ENCODE measurements at places on chromosomes 12 and 14.

DNA sequence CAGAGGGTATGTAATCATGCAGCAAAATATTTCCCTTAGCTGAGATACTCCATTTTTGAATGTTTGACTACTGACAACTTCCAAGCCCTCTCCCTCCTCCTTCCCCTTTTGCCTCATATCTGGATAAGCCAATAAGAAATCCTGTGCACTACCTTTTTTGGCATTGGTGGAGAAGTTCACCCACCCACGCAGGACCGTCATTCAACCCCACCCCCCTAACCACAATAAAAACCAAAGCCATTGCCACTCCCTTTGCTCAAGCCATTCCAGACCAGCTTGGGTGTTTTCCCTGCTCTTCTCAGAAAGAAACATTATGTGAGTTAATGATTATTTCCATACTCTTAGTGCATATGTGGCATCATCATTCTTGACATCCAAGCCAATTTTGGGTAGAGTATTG, 176.7 kb downstream of the PTPN11 start:
- no peak for DNase-seq

DNA sequence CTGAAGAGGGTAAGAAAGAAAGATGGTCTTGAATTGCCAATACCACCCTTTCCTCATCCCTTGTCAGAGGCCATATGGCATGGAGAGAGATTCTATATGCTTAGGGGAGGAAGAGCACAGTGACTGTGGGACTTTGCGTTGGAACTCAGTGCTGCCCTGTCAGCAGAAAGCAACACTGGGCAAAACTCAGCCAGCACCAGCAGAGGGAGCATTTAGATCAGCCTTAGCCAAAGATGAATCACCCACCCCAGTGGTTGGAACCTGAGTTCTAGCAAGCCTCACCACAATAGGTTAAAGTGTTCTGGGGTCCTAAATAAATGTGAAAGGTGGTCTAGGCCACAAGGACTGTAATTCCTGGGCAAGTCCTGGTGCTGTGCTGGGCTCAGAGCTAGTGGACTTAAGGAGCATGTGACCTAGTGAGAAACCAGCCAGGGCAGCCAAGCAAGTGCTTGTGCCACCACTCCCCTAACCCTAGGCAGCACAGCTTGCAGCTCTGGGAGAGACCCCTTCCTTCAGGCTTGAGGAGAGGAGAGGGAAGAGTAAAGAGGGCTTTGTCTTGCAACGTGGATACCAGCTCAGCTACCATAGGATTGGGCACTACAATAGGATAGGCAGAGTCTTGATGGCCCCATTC, 11.4 kb upstream of the BCAT1 start:
- DNase-seq = no peak

GRCh38 chr12:1324910-1325309, 269.5 kb downstream of the FBXL14 start:
- no peak for DNase-seq

DNA sequence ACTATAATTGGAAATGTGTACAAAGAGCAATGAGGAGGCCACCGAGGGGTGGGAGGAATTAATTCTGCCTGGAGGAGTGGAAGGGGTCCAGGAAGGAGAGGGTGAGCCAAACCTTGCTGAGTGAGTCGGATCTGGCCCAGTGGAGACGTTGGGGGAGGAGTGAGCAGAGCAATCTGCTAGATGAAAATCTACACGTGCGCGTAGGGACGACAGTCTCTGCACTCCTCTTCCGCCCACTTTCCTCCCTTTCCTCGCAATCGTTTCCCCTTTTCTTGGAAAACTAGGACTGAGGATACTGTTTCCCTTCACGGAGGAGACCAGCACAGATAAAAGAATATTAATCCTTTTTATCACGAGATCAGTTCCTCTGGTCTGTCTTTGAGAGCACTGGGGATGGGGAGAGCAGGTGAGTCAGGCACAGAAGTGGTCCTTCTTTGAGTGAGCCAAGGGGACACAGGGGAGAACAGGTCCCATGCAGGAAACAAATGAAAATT, 2.9 kb upstream of the NAB2 start:
- DNase-seq = no peak

GRCh38 chr14:103232031-103232808, 101.8 kb upstream of the EIF5 start:
- no peak for DNase-seq

DNA sequence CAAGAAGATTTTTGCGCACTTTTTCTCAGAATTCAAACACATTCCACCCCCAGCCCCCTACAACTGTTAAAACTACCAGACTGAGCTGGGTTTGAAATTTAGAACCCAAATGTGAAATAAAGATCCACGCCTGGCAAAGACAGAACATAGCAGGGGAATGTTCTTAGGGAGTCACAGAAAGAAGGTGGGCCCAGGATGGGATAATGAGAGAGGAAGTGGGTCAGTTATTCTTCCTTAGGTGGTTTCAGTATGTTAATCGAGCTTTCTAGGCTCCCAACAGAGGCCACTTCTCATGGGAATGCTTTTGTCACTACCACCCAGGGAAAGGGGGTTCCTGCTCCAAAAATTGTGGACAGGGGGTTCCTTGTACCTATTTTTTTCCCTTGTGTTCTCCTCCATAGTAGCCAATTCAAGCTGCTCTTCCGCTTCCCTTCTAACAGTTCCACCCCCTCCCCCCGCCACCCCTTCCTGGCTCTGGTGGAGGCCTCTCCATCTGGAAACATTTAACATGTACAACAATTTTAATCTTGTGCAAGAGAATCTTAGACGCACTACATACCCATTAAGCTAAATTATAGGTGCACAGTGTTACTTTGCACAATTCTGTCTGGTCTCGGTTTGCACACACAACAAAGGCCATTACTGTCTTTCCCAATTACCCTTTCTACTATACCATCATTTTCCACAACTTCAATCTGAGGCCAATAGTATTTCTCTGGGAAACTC, 218.1 kb downstream of the MON2 start:
- no peak for DNase-seq

GRCh38 chr12:122021822-122022392, at the start of gene BCL7A:
Gene BCL7A, plus strand, starts transcription at chr12:122021884. Its CDS starts 208 bp downstream, at chr12:122022092.
- peak; percentile 62 for DNase-seq

DNA sequence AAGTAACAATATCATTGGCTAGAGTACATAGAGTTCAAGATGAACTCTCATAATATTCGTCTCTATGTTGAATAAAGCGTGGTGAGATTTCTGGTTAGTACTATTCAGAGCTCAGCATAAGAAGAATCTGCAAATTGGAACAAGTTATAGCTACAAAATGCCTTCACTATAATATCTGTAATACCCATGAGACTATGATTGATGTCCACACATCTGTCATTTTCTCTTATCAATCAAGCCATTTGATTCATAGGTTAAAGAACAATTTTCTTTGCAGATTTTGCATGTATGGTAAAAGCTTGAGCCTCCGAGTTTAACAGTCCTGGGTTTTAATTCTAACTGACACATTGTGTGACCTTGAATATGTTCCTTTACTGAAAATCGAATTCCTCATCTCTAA, 1.4 kb downstream of the SOCS4 start:
- no peak for DNase-seq

GRCh38 chr12:49635036-49635435, 11.7 kb downstream of the PRPF40B start:
- no peak for DNase-seq

- DNase-seq = no peak
Observed at GRCh38 chr14:50892255-50892654, 20.4 kb downstream of the ABHD12B start.

DNA sequence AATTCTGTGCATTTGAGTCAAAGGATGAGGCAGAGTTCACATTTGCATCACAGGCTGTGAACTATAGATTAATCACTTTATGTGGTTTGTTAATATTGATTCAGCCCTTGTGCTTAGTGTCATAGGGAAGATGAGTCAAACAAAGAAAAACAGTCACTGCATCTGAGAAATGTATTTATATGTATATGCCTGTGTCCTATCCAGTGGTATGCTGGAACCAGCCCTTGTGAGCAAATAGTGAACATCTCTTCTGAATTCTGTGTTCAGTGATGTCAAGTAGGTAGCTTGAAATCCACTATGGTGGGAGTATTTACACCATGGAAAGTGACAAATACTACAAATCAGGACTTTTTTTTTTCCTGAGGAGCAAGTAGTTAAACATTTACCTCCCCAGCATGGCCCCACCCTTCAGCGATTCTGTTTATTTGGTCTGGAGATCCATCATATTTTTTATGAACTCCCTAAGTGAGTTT, 128.5 kb downstream of the HMGA2 start:
- DNase-seq = no peak

DNA sequence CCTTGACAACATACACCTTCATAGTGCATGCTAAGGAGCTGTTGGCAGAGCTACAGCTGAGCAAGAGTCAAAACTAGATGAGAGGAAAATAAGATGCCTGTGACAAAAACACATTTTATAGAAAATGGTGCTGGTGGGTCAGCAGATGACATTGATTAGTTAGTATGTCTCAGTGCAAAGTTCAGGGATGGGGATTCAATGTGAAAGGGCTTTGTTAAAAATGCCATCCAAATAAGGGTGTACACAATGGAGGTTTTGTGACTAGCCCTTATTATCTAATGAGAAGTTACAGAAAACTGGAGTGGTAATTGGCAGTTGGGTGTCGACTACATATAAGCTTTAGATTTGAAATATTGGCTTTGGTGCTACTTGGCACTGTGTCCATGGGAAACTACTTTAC, 169.0 kb downstream of the MON2 start:
- DNase-seq = no peak

- no peak for DNase-seq
Observed at GRCh38 chr12:89880690-89881350, 172.2 kb upstream of the ATP2B1 start.

- no peak for DNase-seq
Observed at GRCh38 chr14:99656171-99656570, 11.2 kb downstream of the HHIPL1 start.

GRCh38 chr12:104695453-104696148, 238.9 kb downstream of the CHST11 start:
- DNase-seq = peak; percentile 78

GRCh38 chr12:107275530-107275929, 182.2 kb upstream of the CRY1 start:
- DNase-seq = no peak

DNA sequence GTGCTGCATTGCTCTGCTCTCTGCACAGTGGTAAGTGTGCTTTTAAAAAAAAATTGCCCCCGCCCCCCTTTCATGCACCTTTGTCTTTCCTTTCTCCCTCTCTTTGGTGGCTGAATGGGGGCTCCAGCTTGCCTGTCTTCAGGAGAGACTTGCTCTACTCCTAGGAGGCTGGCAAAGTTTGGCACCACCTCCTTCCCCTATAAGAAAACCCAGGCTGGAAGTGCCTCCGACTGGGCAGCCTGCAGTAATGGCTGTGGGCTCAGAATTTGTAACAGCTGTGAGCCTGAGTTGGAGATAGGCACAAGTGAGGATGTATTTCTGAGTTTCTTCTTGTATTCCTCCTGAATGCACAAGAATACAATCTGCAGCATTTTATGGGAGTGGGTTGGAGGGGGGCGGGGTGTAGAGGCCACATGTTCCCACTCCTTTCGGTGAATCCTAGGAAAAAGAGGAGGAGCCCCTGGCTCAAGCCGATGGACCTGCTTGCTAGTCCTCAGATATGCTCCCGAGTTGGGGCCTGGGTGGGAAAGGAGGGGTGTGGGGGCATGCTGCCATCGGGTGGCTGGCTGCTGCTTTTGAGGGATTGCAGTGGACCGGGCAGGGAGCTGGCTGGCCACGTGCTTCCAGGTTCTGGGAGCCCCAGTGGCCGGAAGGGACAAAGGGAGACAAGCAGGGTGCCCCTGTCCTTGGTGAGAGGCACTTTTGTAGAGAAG, 124.3 kb downstream of the TSPAN9 start:
- DNase-seq = no peak

- DNase-seq = no peak
Observed at GRCh38 chr12:23684121-23684520, 265.3 kb downstream of the SOX5 start.

DNA sequence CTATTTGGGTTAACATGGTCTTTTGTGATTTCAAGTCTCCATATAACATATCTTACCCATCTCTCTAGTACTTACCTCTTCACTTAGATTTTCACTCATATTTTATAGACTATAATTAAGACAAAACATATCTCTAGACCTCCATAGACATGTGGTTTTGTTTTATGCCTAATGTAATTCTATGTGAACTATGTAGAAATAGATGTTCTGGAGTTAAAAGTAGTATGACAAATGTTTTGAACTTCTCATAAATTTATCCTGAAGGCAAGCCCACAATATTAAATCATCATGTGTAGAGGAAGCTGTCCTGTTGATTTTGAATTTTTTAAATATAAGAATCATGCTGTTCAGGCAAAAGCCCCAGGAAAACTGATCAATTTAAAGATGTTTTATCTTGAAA, 169.2 kb downstream of the SYT1 start:
- DNase-seq = no peak

GRCh38 chr12:83018088-83018487, 331.4 kb downstream of the TMTC2 start:
- no peak for DNase-seq

DNA sequence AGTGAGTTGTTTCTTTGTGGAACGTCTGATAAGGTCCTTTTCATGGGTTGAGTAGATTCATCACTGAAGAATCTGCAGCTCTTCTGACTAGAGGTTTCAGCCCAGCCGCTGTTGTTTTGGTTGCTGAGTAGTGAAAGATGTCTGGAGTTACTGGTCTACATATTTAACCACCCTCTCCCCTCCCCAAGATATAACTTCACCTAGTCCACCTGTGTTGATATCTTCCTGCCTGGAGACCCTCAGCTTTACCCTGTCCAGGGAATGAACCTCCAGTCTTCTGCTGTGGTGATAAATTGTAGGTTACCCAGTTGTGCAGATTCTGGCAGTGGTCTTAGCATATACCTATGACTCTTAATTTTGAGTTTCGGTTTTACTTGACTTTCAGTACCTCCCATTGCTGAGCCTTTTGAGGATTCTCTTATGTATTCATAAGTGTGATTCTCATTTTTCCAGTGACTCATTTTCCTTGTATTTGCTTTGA, 62.9 kb downstream of the CCDC91 start:
- DNase-seq = peak; percentile 7

DNA sequence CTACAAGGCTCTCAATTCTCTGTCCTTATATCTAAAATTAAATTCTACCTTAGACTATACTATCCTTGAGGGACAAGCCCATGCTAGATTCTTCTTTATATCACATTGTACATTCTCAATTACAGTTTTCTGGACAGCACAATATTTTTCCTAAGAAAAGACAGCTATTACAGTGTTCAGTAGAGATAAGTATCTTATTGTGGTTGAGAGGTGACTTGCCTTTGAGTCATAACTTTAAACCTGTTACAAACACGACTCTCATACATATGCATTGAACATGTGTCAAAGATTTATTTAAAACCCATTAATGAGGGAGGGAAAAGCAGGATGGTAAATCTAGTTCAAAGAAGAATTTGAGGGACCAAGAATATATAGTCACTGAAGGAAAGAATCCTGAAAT, 61.1 kb downstream of the TPH2 start:
- DNase-seq = no peak

Measured in stimulated activated CD4-positive, alpha-beta T cell treated with anti-CD3 and anti-CD28 coated beads, TNF-alpha, amount 100 ng/mL, for 24 hours (primary cell).